CD4-positive, alpha-beta T cell treated with Interleukin-4 for 1 hour (primary cell): ENCODE measurements at places on chromosomes 3 and 15.

GRCh38 chr15:58459045-58459444 lies 27.3 kb downstream of the LIPC start:
- DNase-seq, result no peak

DNA sequence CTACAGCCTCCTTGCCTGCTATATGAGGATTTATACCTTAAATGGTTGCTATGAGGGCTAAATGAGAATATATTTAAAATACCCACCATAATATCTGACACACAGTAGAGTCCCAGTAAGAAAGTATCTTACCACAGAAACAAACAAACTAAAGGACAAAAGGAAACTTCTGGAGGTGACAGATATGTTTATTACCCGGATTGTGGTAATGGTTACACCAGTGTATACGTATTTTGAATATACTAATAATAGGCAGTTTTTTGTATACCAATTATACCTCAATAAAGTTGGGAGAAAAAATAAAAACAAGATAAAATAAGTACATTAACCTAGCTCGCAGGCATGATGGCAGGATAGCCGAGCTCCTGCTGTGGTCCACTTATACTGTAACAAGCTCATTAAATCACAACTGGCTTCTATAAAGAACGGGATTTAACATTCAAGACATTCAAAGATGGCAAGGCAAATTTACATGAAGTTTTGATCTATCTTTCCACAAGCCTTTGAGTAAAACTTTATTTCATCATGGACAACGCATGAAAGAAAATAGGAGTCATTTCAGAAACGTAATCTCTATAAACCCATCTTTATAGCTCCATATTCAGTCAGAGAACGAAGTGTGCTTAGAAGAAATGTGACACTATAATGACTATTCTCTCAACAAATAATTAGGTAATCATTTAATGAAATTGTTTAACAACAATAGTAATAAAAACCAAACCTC lies 1.5 kb downstream of the RPN1 start:
- DNase-seq, result no peak

- DNase-seq, result no peak
Observed at GRCh38 chr15:99709243-99709986, 23.8 kb downstream of the LYSMD4 start.

- DNase-seq, result peak; percentile 75
Observed at GRCh38 chr15:101242160-101242998, 9.5 kb downstream of the CHSY1 start.

DNA sequence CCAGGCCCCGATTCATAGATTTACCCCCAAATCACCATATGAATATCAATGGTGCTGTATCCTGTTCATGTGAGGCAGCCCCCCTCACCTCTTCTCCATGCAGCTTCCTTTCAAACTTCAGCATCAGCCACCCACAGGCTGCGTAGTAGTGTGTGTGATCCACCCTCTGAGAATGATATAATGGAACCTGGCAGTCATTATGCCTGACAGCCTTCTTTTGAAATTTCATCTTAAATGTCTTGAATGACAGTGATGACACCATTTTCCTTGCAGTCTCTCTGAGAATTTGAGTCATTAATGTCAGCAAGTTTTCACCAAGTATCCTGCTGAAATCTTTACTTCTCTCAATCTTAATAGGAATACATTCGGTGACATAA lies 3.5 kb upstream of the CLRN1 start:
- no peak for DNase-seq

GRCh38 chr3:188470508-188471130 lies 316.7 kb downstream of the LPP start:
- no peak for DNase-seq

GRCh38 chr15:71592203-71592602 lies 218.2 kb upstream of the NR2E3 start:
- no peak for DNase-seq

DNA sequence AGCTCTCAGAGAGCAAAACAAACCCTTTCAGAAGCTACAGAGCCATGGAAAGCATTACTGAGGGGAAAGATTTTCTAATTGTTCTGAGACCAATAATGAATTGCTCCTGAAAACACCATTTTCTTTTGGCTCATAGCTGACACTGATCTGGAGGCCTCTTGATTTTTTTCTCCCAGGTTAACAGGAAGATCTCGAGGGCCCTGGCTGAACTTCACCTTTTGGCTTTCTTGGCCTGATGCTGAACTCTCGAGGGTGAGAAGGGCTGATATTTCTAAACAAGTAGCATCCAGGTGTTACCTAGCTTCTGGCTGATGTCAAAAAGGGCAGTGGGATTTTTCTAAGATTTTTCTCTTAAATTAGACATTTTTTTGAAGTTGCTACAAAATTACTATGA lies 19.9 kb upstream of the NFKBIZ start:
- DNase-seq, result no peak

- DNase-seq, result no peak
Observed at GRCh38 chr3:125037498-125038150, 18.2 kb downstream of the HEG1 start.

DNA sequence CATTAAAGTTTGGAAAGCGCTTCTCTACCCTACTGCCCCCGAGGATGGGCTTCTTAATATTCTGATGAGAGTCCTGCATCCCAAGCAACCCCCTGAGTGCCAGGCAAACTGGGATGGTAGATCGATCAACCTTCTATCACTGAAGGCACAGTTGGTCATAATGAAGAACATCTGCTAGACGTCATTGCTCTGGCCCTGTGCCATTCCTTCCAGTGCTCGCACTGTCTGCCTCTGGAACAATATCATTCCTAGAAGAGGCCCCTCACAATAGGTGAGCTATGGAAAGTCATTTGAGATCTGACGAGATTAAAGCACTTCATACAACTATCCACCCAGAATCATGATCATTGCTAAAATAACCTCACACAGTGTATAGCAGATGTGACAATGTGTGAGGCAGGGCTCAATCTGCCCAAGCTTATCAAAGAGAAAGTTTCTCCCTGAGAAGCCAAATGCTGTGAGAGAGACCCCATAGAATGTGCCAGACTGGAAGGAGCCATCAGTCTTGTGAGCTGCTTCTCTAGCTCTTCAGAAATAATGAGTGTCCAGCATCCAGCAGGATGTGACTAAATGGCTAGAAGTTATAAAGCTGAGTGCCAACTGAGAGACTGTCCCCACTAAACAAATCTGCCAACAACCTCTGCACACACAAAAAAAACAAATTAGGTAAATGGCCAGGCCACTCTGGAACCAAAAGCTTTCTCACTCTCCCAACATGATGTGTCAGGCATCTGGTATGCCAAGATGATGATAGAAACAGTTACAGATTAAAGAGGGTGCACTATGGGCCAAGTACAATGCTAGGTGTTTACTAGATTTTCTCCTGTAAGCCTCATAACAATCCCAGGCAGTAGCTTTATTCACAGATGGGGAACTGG lies 165.5 kb downstream of the NECTIN3 start:
- no peak for DNase-seq

- no peak for DNase-seq
Observed at GRCh38 chr15:83365370-83365938, 81.0 kb upstream of the BNC1 start.

GRCh38 chr3:152100491-152101132 lies 168.1 kb upstream of the MBNL1 start:
- peak; percentile 31 for DNase-seq

GRCh38 chr3:15819576-15819975 lies 21.8 kb upstream of the ANKRD28 start:
- DNase-seq, result no peak

DNA sequence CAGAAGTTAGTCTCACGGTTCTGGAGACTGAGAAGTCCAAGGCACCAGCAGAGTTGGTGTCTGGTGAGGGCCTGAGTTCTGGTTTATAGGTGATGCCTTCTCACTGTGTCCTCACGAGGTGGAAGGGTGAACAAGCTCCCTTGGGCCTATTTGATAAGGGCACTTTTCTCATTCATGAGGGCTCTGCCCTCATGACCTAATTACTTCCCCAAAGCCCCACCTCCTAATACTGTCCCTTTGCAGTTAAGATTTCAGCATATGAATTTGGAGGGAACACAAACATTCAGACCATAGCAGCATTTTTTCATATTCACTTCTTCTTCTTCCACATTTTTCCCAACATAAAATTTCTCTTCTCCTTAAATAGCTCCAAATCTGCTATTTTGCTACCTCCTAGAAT lies 41.5 kb downstream of the TMEM41A start:
- no peak for DNase-seq

DNA sequence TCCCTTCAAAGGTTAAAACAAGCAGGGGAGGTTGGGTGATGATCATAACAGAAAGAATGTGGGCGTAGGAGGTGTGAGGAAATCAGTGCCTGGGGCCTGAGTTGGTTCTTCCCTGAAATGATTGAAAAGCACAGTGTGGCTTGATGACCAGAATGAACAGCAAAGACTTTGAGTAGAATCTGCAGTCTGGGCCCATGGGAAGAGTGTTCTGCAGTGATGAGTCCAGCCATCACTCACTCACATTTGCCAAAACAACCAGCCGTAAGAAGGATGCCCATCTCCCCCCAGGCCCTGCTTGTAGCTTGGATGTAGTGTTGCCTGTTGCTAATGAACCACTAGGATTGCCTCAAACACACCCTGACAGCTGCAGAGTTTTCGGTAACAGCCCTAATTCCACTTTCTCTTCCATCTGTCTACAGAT lies 67.9 kb downstream of the VGLL3 start:
- no peak for DNase-seq

DNA sequence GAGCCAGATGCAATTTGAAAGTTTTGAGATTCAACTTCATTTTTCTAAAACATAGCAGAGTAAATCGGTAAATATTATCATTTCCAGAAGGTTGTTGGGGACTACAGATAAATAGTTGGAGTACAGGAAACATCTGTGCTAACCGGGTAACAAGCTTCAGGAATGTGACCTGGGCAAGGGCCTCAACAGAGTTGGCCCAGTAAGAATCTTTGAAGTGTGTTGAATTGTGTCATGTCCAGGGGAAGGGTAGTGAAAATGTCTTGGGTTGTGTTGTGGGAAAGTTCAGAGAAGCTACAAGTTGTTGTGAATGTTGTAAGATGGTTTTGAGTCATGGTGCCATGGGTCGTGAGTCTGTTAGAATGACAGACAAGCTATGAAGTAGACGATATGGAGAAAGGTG lies 35.7 kb downstream of the SQOR start:
- DNase-seq, result no peak

DNA sequence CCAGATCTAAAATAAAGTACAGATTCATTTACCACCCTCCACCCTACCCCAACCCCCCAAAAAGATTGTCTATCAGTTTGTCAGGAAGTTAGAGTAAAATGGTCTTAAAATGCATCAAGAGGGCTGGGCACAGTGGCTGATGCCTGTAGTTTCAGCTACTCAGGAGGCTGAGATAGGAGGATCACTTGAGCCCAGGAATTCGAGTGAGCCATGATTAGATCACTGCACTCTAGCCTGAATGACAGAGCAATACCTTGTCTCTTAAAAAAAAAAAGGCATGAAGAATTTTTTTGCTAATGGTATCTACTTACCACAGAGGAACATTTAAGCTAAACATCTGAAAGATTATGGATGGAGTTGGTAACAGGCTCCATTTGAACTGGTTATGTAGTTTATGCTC lies 71.0 kb downstream of the RBM6 start:
- DNase-seq, result no peak

DNA sequence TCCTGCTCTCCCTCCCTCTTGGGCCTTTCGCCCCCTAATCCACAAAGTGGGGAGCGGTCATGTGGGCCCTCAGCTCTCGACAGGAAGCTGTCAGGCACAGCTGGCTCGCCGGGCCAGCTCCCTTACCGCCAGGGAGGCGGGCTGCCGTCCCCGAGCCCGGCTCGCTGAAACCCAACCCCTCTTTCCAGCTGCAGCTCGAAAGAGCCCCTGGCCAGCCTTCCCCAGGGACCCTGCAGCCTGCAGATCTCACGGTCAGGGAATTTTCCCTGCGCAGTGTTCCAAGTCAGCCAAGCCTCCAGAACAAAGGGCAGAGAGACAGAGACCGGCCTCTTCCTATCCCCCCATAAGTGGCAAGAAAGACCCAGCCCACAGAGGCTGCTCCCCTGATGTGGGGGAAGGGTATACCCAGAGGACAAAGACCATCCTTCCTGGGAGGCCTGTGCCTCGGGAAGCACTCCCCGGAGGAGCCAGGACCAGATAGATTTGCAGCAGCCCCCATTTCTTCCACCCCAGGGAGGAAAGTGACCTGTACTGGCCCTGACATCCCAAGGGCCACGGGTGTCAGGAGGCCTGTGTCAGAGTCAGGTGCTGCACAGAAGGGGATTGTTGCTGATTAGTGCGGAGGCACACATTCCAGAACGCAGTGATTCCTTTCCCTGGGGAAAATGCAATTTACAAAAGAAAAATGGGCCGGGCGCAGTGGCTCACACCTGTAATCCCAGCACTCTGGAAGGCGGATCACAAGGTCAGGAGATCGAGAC lies 32.6 kb downstream of the MAGEF1 start:
- DNase-seq, result no peak

DNA sequence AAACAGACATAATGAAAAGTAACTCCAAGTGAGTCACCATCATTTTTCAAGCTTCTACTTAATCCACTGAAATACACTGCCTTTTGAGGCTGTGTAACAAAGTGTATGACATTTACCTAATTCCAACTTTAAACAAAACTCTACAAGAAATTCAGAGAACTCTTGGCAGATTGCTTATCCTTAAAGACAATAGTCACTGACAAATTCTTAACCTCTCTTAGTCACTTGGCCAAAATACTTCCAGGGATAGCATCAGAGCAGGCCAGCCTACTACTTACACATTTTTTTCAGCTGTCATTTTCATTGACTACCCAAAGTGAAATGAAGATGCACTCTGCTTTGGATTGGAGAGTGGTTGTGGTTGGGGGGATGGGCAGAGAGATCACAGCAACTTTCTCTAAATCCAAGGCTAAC lies 3.6 kb downstream of the WWTR1 start:
- no peak for DNase-seq

GRCh38 chr3:125647318-125648014 lies 52.2 kb upstream of the OSBPL11 start:
- no peak for DNase-seq

GRCh38 chr3:57893156-57893555 lies 115.1 kb upstream of the FLNB start:
- no peak for DNase-seq

DNA sequence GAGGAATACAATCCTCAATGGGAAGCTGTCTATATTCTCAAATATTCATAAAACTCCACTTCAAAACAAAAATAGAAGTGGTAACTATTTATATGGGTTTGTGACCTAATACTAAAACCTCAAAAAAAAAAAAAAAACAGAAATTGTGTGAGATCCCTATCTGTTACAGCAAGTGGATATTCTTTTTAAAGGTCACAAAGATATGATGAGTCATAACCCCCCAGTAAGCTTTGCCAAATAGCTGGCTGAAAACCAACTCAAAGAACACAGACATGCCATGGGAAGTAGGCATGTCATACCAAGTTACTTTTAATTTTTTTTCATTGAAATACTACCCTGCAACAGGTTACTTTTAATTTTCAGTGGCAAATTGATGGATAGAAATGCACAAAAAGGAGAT lies 62.5 kb downstream of the CBLB start:
- DNase-seq, result peak; percentile 78

GRCh38 chr3:11611341-11611799 lies 32.3 kb downstream of the VGLL4 start:
- no peak for DNase-seq

GRCh38 chr3:115960799-115961198 lies 337.5 kb downstream of the GAP43 start:
- DNase-seq, result no peak

GRCh38 chr15:64634576-64635498 lies 140.6 kb downstream of the RBPMS2 start:
- DNase-seq, result peak; percentile 25
